T-helper 2 cell treated with Interferon-gamma antibody and Interleukin-4, amounts not matched to agents 100 ng/mL and 5 ng/mL, for 36 hours (primary cell): ENCODE measurements at places on chromosomes 3 and 15. TPM values are rescaled to one million over a fixed set of nuclear protein-coding genes. Genes with fewer than 3 reads are reported as not detected.

The GABRG3 gene
- total RNA-seq, result not detected in 2 replicates

The TP63 gene
- total RNA-seq, result 2.9 TPM in 2 replicates

The ITPKA gene
- 0.91 and 0.93 TPM in 2 replicates for total RNA-seq

The SEMA3F gene
- 0.05 and 0.11 TPM in 2 replicates for total RNA-seq

The TM4SF4 gene
- total RNA-seq, result not detected in 2 replicates

The CPN2 gene
- total RNA-seq, result not detected in 2 replicates

The KNG1 gene
- total RNA-seq, result not detected in 2 replicates

The DNAJA4 gene
- total RNA-seq, result 39.2 and 39.5 TPM in 2 replicates

The LINGO1 gene
- total RNA-seq, result not detected in 2 replicates

The PPP1R14D gene
- not detected in 2 replicates for total RNA-seq

The PRR20G gene
- total RNA-seq, result not detected in 2 replicates

The CCNDBP1 gene
- 66.2 and 67.8 TPM in 2 replicates for total RNA-seq

The C3orf22 gene
- total RNA-seq, result not detected in 2 replicates

The PLA2G4B gene
- total RNA-seq, result 8.6 and 11.1 TPM in 2 replicates

The SAMD7 gene
- not detected in 2 replicates for total RNA-seq

The AQP9 gene
- not detected in 2 replicates for total RNA-seq

The ACOX2 gene
- not detected in 2 replicates for total RNA-seq

The GALNT15 gene
- not detected in 2 replicates for total RNA-seq

The ZKSCAN7 gene
- 0.61 and 0.64 TPM in 2 replicates for total RNA-seq

The TNFAIP8L3 gene
- total RNA-seq, result 0.18 and 0.23 TPM in 2 replicates

The CFAP91 gene
- total RNA-seq, result not detected in 2 replicates

The SAMMSON gene
- not detected in 2 replicates for total RNA-seq

The MASP1 gene
- not detected in 2 replicates for total RNA-seq

The LHFPL4 gene
- total RNA-seq, result not detected in 2 replicates

The CAPN3 gene
- total RNA-seq, result 3.1 and 4.7 TPM in 2 replicates

The PIERCE2 gene
- 0.32 TPM in 1 of 2 replicates, not detected in the other for total RNA-seq

The NR2C2 gene
- 58.1 and 58.9 TPM in 2 replicates for total RNA-seq

The CHRNA7 gene
- not detected in 2 replicates for total RNA-seq

The TRPM1 gene
- not detected in 2 replicates for total RNA-seq

The CYB561D2 gene
- total RNA-seq, result 42.7 and 46.3 TPM in 2 replicates

The LMOD3 gene
- total RNA-seq, result not detected in 2 replicates

The CD86 gene
- total RNA-seq, result 9.3 and 12.4 TPM in 2 replicates

The THPO gene
- total RNA-seq, result not detected in 2 replicates

The BUB1B gene
- 74.6 and 86.8 TPM in 2 replicates for total RNA-seq

The CHRNA3 gene
- total RNA-seq, result not detected in 2 replicates

The PLA2G4F gene
- total RNA-seq, result not detected in 2 replicates

The CFAP20DC gene
- total RNA-seq, result 1.3 and 1.7 TPM in 2 replicates

The THBS1 gene
- total RNA-seq, result 0.34 and 0.59 TPM in 2 replicates

The KIF15 gene
- 43.3 and 44.8 TPM in 2 replicates for total RNA-seq

The LYSMD4 gene
- total RNA-seq, result 10.4 and 10.5 TPM in 2 replicates

The AHSG gene
- not detected in 2 replicates for total RNA-seq

The SAXO2 gene
- 0.68 and 1.2 TPM in 2 replicates for total RNA-seq

The FBLN2 gene
- total RNA-seq, result not detected in 2 replicates

The GOLGA8G gene
- total RNA-seq, result 0.05 TPM in 1 of 2 replicates, not detected in the other

The NBEAL2 gene
- total RNA-seq, result 266 and 268 TPM in 2 replicates

The ZNF197 gene
- total RNA-seq, result 12.1 and 12.7 TPM in 2 replicates

The ROPN1 gene
- total RNA-seq, result not detected in 2 replicates

The SUMF1 gene
- 7.1 and 7.3 TPM in 2 replicates for total RNA-seq

The TFRC gene
- total RNA-seq, result 408 and 413 TPM in 2 replicates

The CPNE9 gene
- total RNA-seq, result 0.20 and 0.36 TPM in 2 replicates

The PRTG gene
- total RNA-seq, result not detected in 2 replicates

The CSPG5 gene
- total RNA-seq, result 0.57 and 0.64 TPM in 2 replicates

The CFAP100 gene
- total RNA-seq, result not detected in 2 replicates
